ENCODE measurements at places on chromosomes 4 and X. TPM values are rescaled to one million over a fixed set of nuclear protein-coding genes. Genes with fewer than 3 reads are reported as not detected.

Gene FGFR3
- 12.4 TPM for total RNA-seq

Gene ARR3
- total RNA-seq = not detected

- DNase-seq = no peak
Observed at GRCh38 chr4:82373486-82373815, 340 bp downstream of the HNRNPD start.

DNA sequence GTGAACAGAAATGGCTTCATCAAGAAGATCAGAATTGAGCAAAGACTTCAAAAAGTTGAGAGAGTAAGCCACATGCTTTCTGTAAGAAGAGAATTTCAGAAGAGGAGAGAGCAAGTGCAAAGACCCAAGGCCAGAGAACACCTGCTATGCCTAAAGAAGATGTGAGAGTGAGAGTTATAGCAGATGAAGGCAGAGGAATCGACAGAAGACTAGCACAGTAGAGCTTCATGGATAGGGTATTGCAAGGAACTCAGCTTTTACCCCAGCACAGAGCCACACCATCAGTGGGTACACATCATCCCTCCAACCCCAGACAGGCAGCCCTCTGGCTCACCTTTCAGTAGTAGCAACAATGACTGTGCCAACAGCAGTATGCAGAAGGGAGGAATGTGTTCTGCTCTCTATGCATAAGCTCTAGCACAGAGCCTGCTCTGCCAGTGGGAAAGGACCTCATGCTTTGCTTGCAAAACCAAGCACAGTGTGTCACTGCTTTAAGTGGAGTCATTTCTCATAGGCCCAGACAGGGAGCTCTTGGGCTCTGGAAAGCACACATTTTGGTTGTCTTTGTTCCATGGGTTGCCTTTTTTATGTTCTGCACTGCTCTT lies 318.6 kb downstream of the NAF1 start:
- no peak for DNase-seq

- DNase-seq = no peak
Observed at GRCh38 chr4:13893211-13893610, 265.7 kb upstream of the BOD1L1 start.

GRCh38 chr4:24657768-24658617 lies 73.6 kb upstream of the DHX15 start:
- DNase-seq = peak; percentile 80

DNA sequence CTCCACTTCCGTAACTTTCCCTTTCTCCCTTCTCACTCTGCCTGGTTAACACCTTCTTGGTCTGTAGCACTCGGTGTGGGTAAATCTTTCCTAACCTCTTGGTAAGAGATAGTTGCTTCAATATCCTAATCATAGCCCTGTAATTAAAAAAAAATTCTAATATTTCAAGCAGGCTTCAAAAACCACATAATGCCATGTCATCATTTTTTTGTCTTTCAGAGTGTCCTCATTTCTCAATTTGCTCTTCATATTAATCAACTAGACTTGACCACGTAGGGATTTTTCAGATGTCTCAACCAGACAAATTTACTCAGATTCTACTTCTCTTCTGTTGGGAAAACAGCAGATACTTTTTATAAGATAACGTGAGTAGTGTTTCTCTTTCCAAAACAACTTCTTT lies 91.0 kb downstream of the FREM3 start:
- no peak for DNase-seq

DNA sequence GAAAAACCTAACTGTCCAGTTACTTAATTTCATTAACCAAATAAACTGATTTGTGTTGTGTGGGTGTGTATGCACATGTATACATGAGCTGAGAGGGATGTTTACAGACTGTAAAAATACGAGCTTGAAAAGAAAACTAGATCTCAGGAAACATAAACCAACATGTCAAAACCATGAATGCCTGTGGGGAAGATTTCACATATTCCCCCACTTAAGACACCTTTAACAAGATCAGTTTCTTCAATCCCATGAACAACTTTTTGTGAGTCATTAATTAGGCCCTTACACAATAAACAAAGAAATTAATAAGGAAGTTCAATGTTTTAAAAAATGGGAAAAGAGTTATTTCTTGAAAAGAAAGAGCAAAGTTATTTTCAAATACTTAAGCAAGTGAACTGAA lies 170.8 kb downstream of the ZNF674 start:
- no peak for DNase-seq

DNA sequence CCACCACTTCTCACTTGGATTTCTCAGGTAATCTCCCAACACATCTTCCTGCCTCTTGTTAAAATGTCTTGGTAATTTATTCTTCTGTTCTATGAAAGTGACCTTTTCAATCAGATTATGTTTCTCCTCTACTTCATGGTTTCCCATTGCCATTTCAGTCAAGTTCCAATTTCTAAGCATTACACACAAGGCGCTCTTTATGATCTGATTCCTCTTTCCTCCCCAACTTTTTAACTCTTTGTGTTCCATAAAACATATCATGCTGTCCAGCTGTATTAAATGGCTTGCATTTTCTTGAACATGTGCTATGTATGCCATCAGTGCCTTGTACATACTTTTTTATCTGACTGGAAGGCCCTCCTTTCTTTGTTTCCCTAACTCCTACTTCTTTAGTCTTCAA lies 13.1 kb upstream of the ART3 start:
- no peak for DNase-seq
